Activated CD8-positive, alpha-beta memory T cell treated with anti-CD3 and anti-CD28 coated beads for 1 hour (primary cell): ENCODE measurements at places on chromosomes 7 and 10.

- no peak for DNase-seq
Measured at GRCh38 chr7:18788026-18788425, 292.5 kb downstream of the HDAC9 start.

DNA sequence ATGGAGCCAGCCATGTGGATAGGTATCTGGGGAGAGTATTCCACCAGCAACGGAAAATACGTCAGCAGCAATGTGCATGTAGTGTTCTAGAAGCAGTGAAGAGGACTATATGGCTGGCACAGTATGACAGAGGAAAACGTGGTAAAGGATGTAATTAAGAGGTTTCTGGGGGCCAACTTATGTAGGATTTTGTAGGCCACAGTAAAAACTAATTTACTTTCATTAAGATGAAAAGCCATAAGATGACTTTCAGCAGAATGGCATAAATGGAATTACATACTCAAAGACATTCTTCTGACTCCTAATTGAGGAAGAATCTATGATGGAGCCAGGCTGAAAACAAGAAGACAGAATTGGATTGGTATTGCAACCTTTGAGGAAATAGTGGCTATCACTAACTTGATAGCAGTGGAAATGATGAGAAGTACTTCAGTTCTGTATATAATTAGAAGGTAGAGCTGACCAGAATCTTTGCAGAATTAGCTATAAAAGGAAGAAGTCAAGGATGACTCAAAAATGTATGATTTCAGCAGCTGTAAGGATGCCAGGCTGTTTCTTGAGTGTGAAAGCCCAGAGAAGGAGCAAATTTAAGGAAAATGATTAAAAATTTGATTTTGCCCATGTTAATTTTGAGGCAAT, 156.7 kb downstream of the MBL2 start:
- no peak for DNase-seq

DNA sequence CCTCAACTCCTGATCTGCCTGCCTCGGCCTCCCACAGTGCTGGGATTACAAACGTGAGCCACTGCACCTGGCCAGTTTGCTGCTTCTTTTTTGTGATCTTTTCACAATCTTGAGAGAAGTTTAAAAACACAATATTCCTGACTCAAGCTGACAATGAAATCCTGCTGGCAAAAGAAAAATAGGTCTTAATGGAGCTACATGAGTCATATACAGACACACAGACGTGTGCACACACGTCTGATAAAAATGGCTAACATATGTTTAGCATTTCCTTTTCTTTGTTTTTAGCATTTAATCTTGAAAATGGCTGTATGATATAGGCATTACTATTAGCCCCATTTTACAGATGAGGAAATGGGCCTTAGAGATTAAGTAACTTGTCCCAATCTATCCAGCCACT, 29.4 kb upstream of the RAB18 start:
- DNase-seq, result no peak

- no peak for DNase-seq
Measured at GRCh38 chr7:362402-363096, 72.6 kb downstream of the FOXL3 start.

- no peak for DNase-seq
Measured at GRCh38 chr7:1071731-1072254, 16.1 kb upstream of the GPER1 start.

GRCh38 chr7:29563590-29564495, at the start of gene PRR15:
TSS of gene PRR15 (plus strand) at chr7:29563835. CDS start at chr7:29566330, 2,495 bp downstream.
- DNase-seq, result no peak

DNA sequence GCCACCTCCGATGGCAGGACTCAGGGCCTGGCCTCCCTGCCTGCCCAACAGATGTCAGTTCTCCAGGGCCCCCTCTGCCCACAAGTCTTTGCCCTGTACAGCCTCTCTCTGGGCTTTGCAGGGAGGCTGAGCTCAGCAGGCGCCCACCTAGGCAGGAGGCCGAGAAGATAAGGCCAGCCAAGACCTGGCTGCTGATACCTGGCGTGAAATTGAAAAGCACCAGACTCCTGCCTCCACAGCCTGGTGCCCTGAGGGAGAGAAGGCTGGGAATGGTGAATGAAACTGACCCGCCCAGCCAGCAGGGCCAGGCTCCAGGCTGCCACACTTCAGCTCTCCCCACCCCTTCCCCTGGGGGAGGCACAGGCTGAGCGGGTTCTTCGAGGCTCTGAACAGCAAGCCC, 145.8 kb downstream of the CDH23 start:
- no peak for DNase-seq

- peak; percentile 23 for DNase-seq
Measured at GRCh38 chr7:3673524-3673923, 372.5 kb downstream of the SDK1 start.

- DNase-seq, result no peak
Measured at GRCh38 chr7:91180746-91181145, 83.5 kb upstream of the FZD1 start.

DNA sequence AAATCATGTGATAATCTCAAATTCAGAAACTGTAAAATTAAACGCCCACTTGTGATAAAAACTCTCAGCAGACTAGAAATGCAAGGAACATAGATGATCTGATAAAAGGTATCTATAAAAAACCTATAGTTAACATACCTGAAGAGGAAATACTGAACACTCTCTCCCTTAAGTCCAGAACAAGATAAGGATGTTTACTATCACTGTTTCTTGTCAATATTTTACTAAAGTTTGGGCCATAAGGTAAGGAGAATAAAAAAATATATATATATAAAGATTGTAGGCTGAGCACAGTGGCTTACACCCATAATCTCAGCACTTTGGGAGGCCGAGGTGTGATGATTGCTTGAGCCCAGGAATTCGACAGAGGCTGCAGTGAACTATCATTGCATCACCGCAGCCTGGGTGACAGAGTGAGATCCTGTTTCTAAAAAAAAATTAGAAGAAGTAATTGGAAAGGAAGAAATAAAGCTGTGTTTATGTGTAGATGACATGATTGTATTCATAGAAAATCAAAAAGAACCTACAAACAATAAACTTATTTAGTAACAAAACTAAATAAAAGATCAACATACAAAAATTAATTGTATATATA, 28.4 kb downstream of the MPLKIP start:
- DNase-seq, result no peak

GRCh38 chr10:52145636-52146035, 168.4 kb upstream of the DKK1 start:
- no peak for DNase-seq

- no peak for DNase-seq
Measured at GRCh38 chr10:3398825-3399646, 226.5 kb upstream of the PITRM1 start.

GRCh38 chr10:98376485-98376884, 38.5 kb downstream of the PYROXD2 start:
- DNase-seq, result no peak

DNA sequence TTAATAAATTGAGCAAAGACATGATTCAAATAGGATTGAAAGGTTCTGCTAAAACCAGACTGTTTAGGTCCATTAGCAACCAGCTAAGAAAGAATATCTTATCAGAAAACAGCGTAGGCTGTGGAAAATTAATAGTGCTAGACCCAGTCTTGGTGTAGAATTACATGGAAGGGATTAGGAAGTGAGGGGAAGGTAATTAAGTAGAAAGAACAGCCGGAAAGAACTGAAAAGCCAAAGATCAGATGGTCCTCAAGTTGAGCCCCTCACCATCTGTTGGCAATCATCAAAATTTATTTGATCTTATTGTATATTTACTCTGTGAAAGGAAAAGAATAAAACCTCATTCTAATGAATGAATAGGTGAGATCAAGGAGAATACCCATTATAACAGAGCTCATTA, 50.1 kb downstream of the COL1A2 start:
- DNase-seq, result no peak

GRCh38 chr10:404346-404745, 269.1 kb downstream of the ZMYND11 start:
- no peak for DNase-seq

DNA sequence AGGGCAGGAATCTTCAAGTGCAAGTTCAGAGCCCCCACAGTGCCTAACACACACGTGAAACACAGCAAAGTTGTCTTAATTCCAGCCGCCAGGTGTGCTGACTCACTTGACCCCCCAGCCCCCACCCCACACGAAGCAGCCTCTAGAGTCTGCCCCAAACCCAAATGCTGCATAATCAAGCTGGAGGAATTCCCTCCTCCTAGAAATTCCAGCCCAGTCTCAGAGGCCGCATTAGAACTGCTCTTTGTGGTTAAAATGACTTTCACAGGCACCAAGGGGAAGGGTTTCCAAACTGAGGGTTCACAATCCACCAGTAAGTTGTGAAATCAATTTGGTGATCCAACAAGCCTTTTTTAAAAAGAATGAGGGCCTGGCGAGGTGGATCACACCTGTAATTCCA, 67.0 kb upstream of the PLXNA4 start:
- DNase-seq, result no peak

DNA sequence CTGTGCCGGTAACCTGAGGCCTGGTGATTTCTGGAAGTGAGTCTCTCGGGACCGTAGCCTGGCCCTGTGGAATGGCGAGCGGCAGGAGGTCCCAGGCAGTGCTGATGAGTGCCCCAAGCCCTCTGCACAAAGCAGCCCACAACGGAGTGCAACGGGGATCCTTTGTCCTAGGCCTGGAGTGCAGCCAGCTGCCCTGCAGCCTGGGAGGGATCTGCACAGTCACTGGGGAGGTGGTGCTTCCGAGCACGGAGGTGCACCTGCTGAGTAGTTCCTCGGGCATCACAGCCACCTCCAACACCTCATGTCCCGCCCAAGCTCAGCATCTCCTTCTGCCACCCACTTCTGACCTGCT, 162.8 kb upstream of the ZMIZ1 start:
- no peak for DNase-seq

GRCh38 chr10:116125180-116125579, 147.8 kb downstream of the GFRA1 start:
- no peak for DNase-seq

- no peak for DNase-seq
Measured at GRCh38 chr7:150382123-150382843, 3.2 kb downstream of the ZNF775 start.

DNA sequence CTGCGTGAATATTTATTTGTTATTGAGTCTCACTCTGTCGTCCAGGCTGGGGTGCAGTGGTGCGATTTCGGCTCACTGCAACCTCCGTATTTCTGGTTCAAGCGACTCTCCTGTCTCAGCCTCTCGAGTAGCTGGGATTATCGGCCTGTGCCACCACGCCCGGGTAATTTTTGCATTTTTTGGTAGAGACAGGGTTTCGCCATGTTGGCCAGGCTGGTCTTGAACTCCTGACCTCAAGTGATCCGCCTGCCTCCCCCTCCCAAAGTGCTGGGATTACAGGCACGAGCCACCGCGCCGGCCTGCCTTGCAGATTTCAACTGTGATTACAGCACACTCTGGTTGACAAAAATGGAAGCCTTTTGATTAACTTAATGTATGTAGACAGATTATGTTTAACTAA, 730.0 kb upstream of the VSTM2A start:
- DNase-seq, result no peak

GRCh38 chr7:100017875-100018274, 2.5 kb downstream of the ZKSCAN1 start:
- no peak for DNase-seq

DNA sequence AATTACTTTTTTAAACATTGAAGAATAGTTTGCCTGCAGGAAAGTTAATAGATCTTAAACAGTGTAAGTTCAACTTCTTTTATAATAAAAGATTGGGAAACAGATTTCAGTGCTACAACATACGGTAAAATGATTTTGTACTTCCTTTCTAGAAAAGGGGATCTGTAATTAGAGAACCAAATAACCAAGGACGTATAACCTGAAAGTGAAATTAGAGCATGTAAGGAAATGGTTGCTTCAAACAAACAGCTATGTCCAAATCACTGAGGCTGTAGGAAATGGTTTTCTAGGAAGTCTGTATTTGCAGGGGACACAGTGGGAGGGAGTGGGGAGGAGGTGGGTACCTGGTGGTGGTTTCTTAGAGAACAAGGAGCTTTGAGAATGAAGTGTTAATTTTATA, 57.9 kb upstream of the EXOC6 start:
- DNase-seq, result no peak

DNA sequence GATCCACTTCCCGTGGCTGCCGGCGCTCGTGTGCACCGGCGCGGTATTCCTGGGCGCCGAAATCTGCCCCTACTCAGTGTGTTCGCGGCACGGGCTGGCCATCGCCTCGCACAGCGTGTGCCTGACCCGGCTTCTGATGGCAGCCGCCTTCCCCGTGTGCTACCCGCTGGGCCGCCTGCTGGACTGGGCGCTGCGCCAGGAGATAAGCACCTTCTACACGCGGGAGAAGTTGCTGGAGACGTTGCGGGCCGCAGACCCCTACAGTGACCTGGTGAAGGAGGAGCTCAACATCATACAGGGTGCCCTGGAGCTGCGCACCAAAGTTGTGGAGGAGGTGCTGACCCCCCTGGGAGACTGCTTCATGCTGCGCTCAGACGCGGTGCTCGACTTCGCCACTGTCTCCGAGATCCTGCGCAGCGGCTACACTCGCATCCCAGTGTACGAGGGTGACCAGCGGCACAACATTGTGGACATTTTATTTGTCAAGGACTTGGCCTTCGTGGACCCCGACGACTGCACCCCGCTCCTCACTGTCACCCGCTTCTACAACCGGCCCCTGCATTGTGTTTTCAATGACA, 1.3 kb downstream of the CNNM1 start:
- no peak for DNase-seq

DNA sequence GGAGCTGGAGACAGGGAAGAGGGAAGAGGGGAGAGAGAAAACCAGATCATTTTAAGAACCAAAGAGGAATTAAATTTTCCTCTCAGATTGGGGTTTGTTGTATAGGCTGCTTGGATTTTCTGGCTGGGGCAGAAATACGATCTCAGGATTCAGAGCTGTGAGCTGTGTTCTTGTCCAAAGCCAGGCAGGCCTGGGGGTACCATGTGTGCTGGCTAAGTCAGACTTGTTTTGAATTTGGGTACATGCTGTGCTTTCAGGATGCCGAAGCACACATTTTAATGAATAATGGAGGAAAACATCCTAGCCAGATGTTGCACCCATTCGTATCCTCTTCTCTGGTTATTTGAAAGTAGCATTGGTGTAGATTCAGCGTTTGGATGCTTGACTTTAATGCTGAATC, 170.3 kb upstream of the PODXL start:
- DNase-seq, result no peak

GRCh38 chr10:119543814-119544642, 1.5 kb upstream of the RGS10 start:
- DNase-seq, result no peak

GRCh38 chr10:70908406-70909296, 20.3 kb upstream of the PCBD1 start:
- DNase-seq, result no peak

DNA sequence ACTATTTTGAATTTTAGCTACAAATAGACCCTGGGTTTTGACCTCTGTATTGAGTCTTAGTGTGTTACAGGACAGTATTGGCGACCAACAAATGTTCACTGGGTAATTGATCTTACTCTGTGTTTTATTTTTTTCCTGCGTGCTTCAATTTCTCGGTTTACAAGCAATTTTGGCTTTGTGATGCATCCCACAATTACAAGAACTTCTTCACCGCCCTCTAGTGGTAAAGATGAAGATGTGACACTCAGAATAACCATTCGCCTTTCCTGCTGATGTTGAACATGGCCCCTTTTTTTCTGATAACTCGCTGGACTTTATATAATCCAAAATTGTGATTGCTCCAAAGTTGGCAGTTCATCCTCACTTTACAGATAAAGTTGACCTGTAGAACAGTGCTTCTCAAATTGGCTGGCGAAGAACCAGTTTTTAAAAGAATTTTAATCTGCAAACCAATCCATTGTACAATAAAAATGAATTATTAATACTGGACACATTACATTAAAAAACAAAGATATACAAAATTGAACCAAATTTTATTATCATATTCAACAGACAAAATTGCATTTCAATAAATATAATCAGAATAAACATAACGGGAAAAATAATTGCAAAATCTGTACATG, 20.2 kb upstream of the SMC3 start:
- DNase-seq, result no peak

- no peak for DNase-seq
Measured at GRCh38 chr10:3750006-3750816, 34.8 kb downstream of the KLF6 start.
